Endothelial cell (in vitro differentiated cells): ENCODE measurements at places on chromosomes 5 and 9.

GRCh38 chr9:137045294-137046087 is 486 bp downstream of the NPDC1 start:
- DNase-seq, result peak; percentile 55

- peak; percentile 51 for DNase-seq
Observed at GRCh38 chr5:68460147-68460798, 244.7 kb downstream of the PIK3R1 start.

DNA sequence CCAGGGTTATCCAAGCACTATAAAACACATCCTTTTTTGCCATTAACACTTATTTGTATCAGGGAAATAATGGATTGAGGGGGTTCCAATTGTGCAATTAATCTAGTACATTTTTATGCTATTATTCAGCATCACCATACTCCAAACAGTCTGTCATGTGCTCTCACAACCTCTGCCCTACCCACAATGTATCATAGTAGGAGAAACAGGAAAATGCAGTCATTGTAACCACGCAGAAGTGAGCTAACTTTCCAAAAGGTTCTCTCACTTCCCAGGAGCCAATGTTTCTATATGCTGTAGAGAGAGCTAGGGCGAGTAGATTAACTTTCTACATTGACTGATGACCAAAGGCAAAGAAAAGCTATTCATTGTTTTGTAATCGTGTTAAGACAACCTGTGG is 29.8 kb downstream of the DAB2 start:
- no peak for DNase-seq

GRCh38 chr9:134657666-134658377 is 16.2 kb downstream of the COL5A1 start:
- no peak for DNase-seq

GRCh38 chr9:134546246-134546731 is 95.3 kb upstream of the COL5A1 start:
- DNase-seq, result no peak

GRCh38 chr9:133168432-133168831 is 4.7 kb upstream of the GBGT1 start:
- DNase-seq, result no peak

DNA sequence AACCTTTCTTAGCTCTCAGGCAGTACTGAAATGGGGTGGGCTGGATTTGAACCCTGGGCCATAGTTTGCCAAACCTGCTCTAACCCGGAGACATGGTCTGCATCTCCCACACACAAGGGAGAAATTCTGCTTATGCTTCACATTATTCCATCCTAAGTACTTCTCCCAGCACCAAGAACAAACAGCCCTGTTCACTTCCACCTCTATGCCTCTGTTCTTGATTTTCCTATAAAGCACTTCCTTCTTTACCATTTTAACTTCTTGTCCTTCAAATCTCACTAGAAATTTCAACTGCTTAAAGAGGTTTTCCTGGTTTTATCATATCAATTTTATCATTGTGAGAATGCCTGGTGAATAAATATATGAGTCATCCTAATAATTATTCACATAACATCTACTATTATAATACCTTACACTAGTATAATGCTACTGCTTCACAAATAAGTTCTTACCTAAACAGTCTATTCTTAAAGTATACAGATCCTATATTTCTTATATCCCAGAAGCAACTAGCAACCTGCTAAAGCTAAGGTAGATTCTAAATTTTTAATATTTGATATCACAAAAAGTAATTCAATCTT is 12.7 kb downstream of the FEM1C start:
- no peak for DNase-seq

GRCh38 chr9:22210262-22210661 is 201.2 kb upstream of the CDKN2B start:
- no peak for DNase-seq

DNA sequence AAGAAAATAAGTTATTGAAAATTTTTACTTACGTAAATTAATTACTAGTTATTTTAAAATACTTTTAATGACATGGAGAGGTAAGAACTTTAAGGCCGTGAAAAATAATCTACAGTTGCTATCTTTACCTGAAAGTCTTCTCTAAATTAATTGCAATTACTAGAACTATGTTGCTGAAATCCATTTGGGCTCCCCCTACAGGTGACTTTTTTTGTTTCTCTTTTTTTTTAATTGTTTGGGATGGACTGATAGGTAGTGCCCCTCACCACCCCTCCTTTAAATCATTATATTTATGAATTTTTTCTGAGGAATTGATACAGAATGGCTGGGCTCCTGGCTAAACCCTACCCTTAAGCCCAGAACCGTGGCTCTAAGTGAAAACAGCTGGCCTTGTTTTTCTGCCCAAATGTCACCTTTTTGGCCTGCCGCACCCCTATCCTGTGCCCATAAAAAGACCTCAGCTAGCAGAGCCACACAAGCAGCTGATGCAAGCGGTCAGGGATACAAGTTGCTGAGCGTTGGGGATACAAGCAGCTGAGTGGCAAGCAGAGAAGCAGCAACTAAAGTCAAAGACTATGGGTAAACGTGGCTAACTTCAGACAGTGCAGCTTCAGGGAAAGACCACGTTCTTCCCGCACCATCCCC is 315.2 kb upstream of the ACO1 start:
- no peak for DNase-seq

GRCh38 chr5:94361832-94362796 is 256.3 kb downstream of the KIAA0825 start:
- DNase-seq, result no peak

DNA sequence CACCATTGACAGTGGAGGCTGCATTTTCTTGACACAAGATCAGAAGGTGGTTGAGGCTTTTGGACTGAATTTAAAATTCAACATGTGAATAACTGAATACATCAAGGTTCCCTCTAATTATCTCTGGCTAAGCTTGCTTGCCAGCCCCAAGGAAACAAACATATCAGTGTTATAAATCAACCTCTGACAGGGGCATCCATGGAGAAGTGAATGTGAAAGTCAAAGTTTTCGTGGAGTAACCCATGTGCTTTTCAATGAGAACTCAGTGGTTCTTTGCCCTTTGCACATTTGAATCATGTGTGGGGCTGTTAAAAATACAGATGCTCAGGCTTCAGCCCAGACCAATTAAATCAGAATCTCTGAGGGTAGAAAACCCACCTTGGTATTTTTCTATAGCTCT is 128.9 kb downstream of the LRRC70 start:
- no peak for DNase-seq

- DNase-seq, result no peak
Observed at GRCh38 chr9:124368692-124369091, 46.5 kb downstream of the PSMB7 start.

- no peak for DNase-seq
Observed at GRCh38 chr9:35000535-35001284, 11.2 kb downstream of the DNAJB5 start.
